GM12892 (cell line): ENCODE measurements at places on chromosomes 13 and 19.

GRCh38 chr19:46745521-46746280 lies at the start of gene FKRP:
FKRP (plus strand) TSS chr19:46746057; CDS start chr19:46755451, 9,394 bp downstream.
- no peak for DNase-seq

GRCh38 chr13:109968876-109969577 lies 182.6 kb upstream of the IRS2 start:
- DNase-seq: no peak

GRCh38 chr13:61778531-61778930 lies 362.9 kb upstream of the PCDH20 start:
- DNase-seq: no peak

- no peak for DNase-seq
Measured at GRCh38 chr19:30686826-30687566, 314.8 kb downstream of the ZNF536 start.
